ENCODE measurements at places on chromosomes 7 and 10. TPM values are rescaled to one million over a fixed set of nuclear protein-coding genes. Genes with fewer than 3 reads are reported as not detected.

RBP3 gene
- total RNA-seq, result not detected

- peaks cover 32% of the 10 kb centered on the region for H3K27me3 ChIP-seq
- no peaks in the 10 kb centered on the region for H3K36me3 ChIP-seq
- H3K4me1 ChIP-seq, result no peaks in the 10 kb centered on the region
- H3K27ac ChIP-seq, result no peak overlapping the region
Measured at GRCh38 chr10:129939416-129940275, 24.4 kb downstream of the EBF3 start.

GRCh38 chr10:132178672-132179545 is 7.8 kb upstream of the DPYSL4 start:
- H3K27me3 ChIP-seq, result peaks cover 28% of the 10 kb centered on the region
- H3K4me1 ChIP-seq, result peaks cover 2% of the 10 kb centered on the region
- no peaks in the 10 kb centered on the region for H3K36me3 ChIP-seq
- no peak overlapping the region for H3K27ac ChIP-seq
- no peak overlapping the region for H3K4me3 ChIP-seq

GRCh38 chr7:18610331-18610948 is 114.9 kb downstream of the HDAC9 start:
- no peak overlapping the region for H3K4me3 ChIP-seq
- no peaks in the 10 kb centered on the region for H3K36me3 ChIP-seq
- H3K27me3 ChIP-seq, result no peaks in the 10 kb centered on the region
- no peaks in the 10 kb centered on the region for H3K4me1 ChIP-seq
- no peak for DNase-seq

ZNF425 gene
- total RNA-seq, result 2.7 TPM

SUN3 gene
- total RNA-seq, result not detected

DNA sequence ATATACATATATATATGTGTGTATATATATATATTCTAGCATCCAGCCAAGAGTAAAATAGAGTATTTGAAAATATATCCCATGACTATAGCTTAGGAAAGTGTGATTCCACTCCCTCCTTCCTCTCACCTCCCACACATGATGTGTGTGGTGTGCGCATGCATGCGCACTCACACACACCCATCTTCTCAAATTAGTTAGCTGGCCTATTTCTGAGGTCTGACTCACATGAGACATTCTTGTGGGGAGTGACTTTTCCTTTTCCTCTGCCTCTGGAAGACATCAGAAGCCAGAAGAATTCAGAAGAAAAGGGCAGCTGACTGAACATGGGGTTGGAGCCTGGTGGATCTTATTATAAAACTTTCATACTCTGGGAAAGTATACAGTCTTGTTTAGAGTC is 793.5 kb upstream of the ZNF722 start:
- H3K27ac ChIP-seq, result no peak overlapping the region
- no peaks in the 10 kb centered on the region for H3K4me1 ChIP-seq
- H3K4me3 ChIP-seq, result no peak overlapping the region
- H3K36me3 ChIP-seq, result peaks cover 21% of the 10 kb centered on the region
- no peak for DNase-seq

DNA sequence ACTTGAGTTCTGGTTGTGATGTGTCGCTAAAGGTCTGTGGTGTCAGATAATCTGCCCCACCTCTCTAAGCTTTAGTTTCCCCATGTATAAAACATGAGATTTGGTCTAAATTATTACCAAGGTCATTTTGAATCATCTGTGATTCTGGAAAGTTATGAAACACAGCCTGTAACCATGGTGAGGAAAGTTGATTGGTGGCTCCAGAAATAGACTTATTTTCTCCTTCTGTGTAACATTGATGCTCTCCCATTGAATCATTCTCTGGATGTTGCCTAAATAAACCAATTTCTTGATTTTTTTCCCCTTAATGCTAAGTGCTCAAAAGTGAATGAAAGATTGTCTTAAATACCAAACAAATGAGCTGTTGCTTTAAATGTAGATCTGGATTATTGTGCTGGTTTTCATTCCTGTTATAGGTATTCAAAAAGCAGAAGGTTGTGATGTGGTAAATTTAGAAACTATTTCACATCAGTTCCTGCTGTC is 30.0 kb upstream of the PCGF5 start:
- no peak overlapping the region for H3K4me3 ChIP-seq
- no peaks in the 10 kb centered on the region for H3K27me3 ChIP-seq
- no peak for DNase-seq
- no peaks in the 10 kb centered on the region for H3K36me3 ChIP-seq
- H3K4me1 ChIP-seq, result peaks cover 75% of the 10 kb centered on the region

GRCh38 chr7:138129551-138130165 is 53.4 kb downstream of the AKR1D1 start:
- H3K27ac ChIP-seq, result no peak overlapping the region
- H3K4me1 ChIP-seq, result no peaks in the 10 kb centered on the region
- no peaks in the 10 kb centered on the region for H3K36me3 ChIP-seq
- no peak for DNase-seq

LIPM gene
- not detected for total RNA-seq

DNA sequence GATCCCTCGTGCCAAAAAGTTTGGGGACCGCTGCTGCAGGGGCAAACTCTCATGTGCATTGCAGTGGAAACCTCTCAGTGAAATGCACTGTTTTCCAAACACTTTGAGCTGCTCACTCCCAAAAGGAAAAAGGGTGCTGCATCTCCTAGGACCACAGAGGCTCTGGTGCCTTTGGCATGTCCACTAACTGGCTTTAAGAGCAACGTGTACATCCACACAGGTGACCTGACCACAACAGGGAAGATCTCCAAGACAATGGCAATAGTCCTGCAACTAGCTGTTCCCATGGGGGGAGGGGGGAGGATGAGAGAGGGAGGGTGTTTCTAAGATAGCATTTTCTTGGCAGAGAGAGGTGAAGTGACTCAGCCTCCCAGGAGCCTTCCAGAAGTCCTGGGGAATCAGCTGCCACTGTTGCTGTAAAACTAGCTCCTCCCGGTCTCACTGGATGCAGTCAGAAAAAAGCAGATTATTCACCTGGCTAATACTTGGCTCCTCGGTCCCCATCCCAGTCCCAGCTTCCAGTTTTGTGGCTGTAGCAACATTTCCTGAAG is 181.7 kb downstream of the HECW1 start:
- no peak overlapping the region for H3K4me3 ChIP-seq
- no peak overlapping the region for H3K27ac ChIP-seq
- H3K36me3 ChIP-seq, result no peaks in the 10 kb centered on the region
- H3K27me3 ChIP-seq, result peaks cover 5% of the 10 kb centered on the region

GRCh38 chr7:14807507-14807906 is 95.0 kb downstream of the DGKB start:
- DNase-seq, result no peak
- no peak overlapping the region for H3K27ac ChIP-seq
- no peak overlapping the region for H3K4me3 ChIP-seq
- no peaks in the 10 kb centered on the region for H3K27me3 ChIP-seq
- no peaks in the 10 kb centered on the region for H3K36me3 ChIP-seq

DNA sequence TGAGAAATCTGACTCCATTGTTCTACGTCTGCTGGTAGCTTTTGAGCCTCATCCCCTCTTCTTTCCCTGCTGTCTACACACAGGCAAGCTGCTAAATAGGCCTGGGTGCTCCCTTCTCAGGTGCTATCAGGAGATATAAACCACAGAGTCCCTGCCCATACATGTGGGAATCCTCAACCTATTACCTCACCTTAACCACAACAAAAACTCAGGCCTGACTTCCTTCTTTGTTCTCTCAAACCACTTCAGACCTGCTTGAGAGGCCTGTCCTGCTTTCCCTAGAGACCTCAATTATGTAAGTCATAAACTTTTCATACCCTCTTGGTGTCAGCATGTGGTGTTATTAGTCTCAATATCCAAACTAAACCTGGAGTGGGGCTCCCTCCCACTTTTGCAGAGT is 75.0 kb upstream of the MAGI2 start:
- no peaks in the 10 kb centered on the region for H3K36me3 ChIP-seq
- no peaks in the 10 kb centered on the region for H3K4me1 ChIP-seq
- DNase-seq, result no peak

DNA sequence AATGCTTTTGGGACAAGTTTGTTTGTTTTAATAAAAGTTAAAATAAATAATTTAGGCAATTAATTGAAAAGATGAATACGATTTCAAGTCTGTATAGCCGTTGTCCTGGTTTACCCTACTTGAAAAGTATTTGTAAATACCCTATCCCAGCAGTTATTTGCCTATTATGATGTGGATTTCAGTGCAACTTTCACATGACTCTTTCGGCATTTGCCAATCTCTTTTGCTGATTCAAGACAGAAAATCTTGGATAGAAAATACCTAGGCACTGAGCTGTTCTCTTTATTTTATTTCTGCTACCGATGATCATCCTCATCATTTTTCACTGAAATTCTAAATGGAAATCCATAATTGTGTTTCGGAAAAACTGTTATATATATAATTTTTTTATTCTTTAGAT is 125.9 kb upstream of the FZD8 start:
- DNase-seq, result no peak
- no peaks in the 10 kb centered on the region for H3K4me1 ChIP-seq
- peaks cover 6% of the 10 kb centered on the region for H3K27me3 ChIP-seq
- H3K27ac ChIP-seq, result no peak overlapping the region
- H3K4me3 ChIP-seq, result no peak overlapping the region

DNA sequence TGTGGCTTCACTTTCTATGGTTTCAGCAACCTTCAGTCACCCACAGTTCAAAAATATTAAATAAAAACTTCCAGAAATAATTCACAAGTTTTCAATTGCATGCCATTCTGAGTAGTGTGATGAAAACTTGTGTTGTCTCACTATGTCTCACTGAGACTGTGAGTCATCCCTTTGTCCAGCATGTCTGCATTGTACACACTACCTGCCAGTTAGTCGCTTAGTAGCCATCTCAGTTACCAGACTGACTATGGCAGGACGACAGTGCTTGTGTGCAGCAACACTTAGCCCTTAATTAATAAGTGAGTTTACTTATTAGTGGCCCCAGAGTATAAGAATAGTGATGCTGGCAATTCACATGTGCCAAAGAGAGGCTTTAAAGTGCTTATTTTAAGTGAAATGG is 22.5 kb downstream of the CCDC186 start:
- peaks cover 8% of the 10 kb centered on the region for H3K4me1 ChIP-seq
- no peak for DNase-seq
- H3K36me3 ChIP-seq, result peaks cover 7% of the 10 kb centered on the region
- H3K4me3 ChIP-seq, result no peak overlapping the region
- H3K27ac ChIP-seq, result no peak overlapping the region

DNA sequence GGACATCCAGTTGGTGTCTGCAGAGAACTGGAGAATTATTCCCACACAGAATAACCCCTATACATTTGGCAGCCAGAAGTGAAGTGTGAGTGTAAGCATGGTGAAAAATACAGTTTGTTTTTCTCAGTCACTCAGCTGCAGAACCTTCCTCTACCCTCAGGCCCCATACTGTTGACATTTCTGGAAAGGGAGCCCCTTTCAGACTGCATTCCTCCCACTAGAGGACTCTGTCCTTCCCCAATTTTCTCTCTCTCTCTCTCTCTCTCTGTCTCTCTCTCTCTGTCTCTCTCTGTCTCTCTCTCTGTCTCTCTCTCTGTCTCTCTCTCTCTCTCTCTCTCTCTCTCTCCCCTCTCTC is 86.8 kb upstream of the STEAP1B start:
- no peaks in the 10 kb centered on the region for H3K4me1 ChIP-seq
- no peaks in the 10 kb centered on the region for H3K36me3 ChIP-seq
- H3K27ac ChIP-seq, result no peak overlapping the region
- H3K4me3 ChIP-seq, result no peak overlapping the region
- DNase-seq, result no peak
- peaks cover 11% of the 10 kb centered on the region for H3K27me3 ChIP-seq

RAPGEF5 gene
- not detected for total RNA-seq

GRCh38 chr7:154875297-154875696 is 127.6 kb downstream of the PAXIP1 start:
- peaks cover 56% of the 10 kb centered on the region for H3K27me3 ChIP-seq
- no peak overlapping the region for H3K27ac ChIP-seq
- no peak overlapping the region for H3K4me3 ChIP-seq
- no peaks in the 10 kb centered on the region for H3K36me3 ChIP-seq
- DNase-seq, result no peak

GRCh38 chr10:106903180-106903579 is 261.3 kb downstream of the SORCS1 start:
- H3K36me3 ChIP-seq, result no peaks in the 10 kb centered on the region
- no peak for DNase-seq
- H3K27ac ChIP-seq, result no peak overlapping the region
- H3K4me3 ChIP-seq, result no peak overlapping the region

DNA sequence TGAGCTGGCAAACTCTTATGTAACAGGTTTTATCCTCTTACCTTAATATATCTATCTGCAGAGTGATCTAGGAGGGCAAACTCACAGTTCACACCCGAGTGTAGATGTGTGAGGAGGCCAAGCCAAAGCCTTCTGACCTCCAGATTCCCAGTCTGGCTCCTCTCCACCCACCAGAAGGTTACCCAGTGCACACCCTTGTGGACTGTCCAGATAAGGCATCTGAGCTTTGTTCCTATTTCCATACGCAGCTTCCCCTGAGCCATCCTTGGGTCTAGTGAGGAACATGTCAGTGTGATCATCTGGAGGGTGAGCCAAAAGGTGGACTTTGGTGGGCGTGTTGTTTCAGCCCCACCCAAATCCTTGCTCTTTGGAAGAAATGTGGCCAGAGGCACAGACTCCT is 203.0 kb upstream of the MEOX2 start:
- H3K4me3 ChIP-seq, result no peak overlapping the region
- no peak for DNase-seq
- no peaks in the 10 kb centered on the region for H3K27me3 ChIP-seq
- H3K4me1 ChIP-seq, result no peaks in the 10 kb centered on the region

HMX3 gene
- not detected for total RNA-seq

DNA sequence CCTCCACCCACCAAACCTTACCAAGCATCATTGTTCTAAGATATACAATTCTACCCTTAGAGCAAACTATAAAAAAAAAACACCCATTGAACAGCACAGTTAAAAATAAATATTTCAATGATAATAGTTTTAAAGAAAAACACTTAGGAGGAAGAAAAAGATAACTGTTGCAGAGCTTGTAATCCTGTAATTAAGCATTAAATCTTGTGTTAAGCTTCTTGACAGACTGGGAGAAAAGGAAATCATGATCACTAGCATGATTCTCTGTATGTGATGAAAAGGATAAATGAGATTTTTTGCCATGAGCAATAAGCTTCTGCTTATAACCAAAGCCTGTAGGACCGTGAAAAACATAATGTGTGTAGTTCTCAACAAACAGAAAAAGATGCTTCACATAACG is 289.8 kb downstream of the CACNA2D1 start:
- no peaks in the 10 kb centered on the region for H3K36me3 ChIP-seq
- no peak overlapping the region for H3K27ac ChIP-seq
- no peaks in the 10 kb centered on the region for H3K27me3 ChIP-seq
- no peaks in the 10 kb centered on the region for H3K4me1 ChIP-seq
- no peak overlapping the region for H3K4me3 ChIP-seq

POLL gene
- 48.9 TPM for total RNA-seq

DNA sequence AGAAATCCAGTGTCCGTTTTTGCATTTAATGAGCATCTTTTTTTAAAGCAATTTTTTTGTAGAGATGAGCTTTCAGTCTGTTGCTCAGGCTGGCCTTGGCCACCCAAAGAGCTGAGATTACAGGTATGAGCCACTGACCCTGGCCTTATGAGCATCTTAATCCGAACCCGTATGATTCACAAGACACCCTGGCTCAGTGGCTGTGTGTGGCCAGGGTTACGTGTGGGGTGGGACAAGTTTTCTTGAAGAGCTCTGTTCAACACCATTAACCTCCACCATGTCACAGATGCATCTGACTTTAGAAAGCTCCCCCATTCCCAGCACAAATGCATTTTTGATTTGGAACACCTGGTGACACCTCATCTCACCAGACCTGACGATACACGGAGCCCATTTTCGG is 166.5 kb upstream of the PITRM1 start:
- DNase-seq, result no peak
- no peaks in the 10 kb centered on the region for H3K36me3 ChIP-seq
- H3K27ac ChIP-seq, result no peak overlapping the region

SLC26A3 gene
- not detected for total RNA-seq

All from naive thymus-derived CD8-positive, alpha-beta T cell (primary cell).